SK-MEL-5 (cell line): ENCODE measurements at places on chromosomes 1 and 21. TPM values are rescaled to one million over a fixed set of nuclear protein-coding genes. Genes with fewer than 3 reads are reported as not detected.

Gene PRAMEF14
- not detected in 2 replicates for total RNA-seq

Gene CASQ1
- total RNA-seq: not detected in 2 replicates

Gene LAMB3
- total RNA-seq: 0.88 and 2.0 TPM in 2 replicates

Gene IL20
- total RNA-seq: not detected in 2 replicates

Gene TCHHL1
- total RNA-seq: not detected in 2 replicates

Gene IGSF9
- total RNA-seq: not detected in 2 replicates

Gene ARMH1
- total RNA-seq: 0.24 TPM in 1 of 2 replicates, not detected in the other

Gene HPCA
- not detected in 2 replicates for total RNA-seq

Gene CLCA4
- total RNA-seq: not detected in 2 replicates

Gene TMEM82
- total RNA-seq: not detected in 2 replicates

Gene TCHH
- 0.05 and 0.27 TPM in 2 replicates for total RNA-seq

Gene BATF3
- total RNA-seq: 6.9 and 7.4 TPM in 2 replicates

Gene SYNJ1
- 34.5 and 35.5 TPM in 2 replicates for total RNA-seq

Gene UBXN11
- total RNA-seq: 4.6 and 5.0 TPM in 2 replicates

Gene AADACL4
- total RNA-seq: not detected in 2 replicates

Gene OR2M3
- total RNA-seq: not detected in 2 replicates

Gene NBPF20
- 2.0 and 2.8 TPM in 2 replicates for total RNA-seq

Gene RGS13
- total RNA-seq: not detected in 2 replicates

Gene VWA5B1
- total RNA-seq: not detected in 2 replicates

Gene AQP10
- not detected in 2 replicates for total RNA-seq

Gene CYP4Z1
- not detected in 2 replicates for total RNA-seq

Gene ROR1
- total RNA-seq: 2.6 and 2.8 TPM in 2 replicates

Gene G0S2
- 0.18 TPM in 1 of 2 replicates, not detected in the other for total RNA-seq

Gene PROK1
- total RNA-seq: not detected in 2 replicates

Gene SPRR5
- not detected in 2 replicates for total RNA-seq

Gene FOXD3
- total RNA-seq: 3.2 and 3.7 TPM in 2 replicates

Gene RO60
- total RNA-seq: 106 and 115 TPM in 2 replicates
